Uterus (tissue), 4 donors: ENCODE measurements at places on chromosomes 7 and 10. TPM values are rescaled to one million over a fixed set of nuclear protein-coding genes. Genes with fewer than 3 reads are reported as not detected.

GRCh38 chr10:91590904-91591796, 41.7 kb downstream of the PPP1R3C start:
- no peak overlapping the region for H3K4me3 ChIP-seq
- H3K27ac ChIP-seq, result peak overlapping the region; percentile 91
- H3K36me3 ChIP-seq, result no peaks in the 10 kb centered on the region
- H3K4me1 ChIP-seq, result peaks cover 33% of the 10 kb centered on the region

Gene RBM20
- total RNA-seq, result 2.8 TPM

DNA sequence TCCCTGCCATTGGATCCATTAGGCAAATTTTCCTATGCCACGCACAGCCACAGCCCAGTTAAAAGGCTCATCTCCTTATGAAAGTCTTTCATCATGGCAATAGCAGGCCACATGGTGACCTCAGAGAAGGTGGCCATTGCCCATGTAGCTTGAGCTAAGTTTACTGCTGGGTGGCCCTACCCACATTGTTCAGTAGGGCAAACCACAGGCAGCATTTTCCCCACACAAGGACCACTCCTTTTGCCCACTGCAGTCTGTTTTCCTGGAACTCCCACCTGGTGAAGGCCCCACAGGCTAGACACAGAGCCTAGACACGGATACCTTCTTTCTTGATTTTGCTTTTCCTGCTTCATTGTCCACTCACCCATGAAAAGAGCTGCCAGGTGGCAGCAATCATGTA, 101.5 kb upstream of the NPVF start:
- DNase-seq, result no peak
- H3K27me3 ChIP-seq, result no peaks in the 10 kb centered on the region
- no peak overlapping the region for H3K27ac ChIP-seq
- H3K36me3 ChIP-seq, result no peaks in the 10 kb centered on the region

DNA sequence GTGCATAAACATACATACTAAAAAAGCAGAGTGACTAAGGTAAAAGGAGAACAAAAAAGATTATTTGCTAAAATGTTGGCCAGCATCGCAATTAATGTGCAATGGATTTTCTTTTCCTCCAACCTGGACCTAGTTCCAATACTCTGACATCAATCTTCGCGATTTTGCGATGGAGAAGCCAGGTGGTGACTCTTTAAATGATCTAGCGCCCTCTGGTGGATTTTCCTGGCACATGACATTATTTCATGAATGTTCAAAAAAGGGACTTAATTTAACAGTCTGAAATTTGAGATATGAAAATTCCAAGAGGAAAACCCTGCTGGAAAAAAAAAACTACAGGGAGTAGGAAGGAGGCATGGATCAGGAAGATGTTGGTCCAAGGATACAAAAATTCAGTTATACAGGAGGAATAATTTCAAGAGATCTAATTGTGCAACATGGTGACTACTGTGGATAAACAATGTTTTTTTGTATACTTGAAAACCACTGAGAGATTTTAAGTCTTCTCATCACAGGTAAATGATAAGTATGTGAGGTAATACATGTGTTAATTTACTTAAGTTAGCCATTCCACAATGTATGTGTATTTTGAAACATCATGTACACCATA, 4.3 kb upstream of the KCNMA1 start:
- no peak overlapping the region for H3K27ac ChIP-seq
- H3K36me3 ChIP-seq, result no peaks in the 10 kb centered on the region

- H3K27me3 ChIP-seq, result no peaks in the 10 kb centered on the region
- H3K27ac ChIP-seq, result no peak overlapping the region
- DNase-seq, result no peak
- H3K36me3 ChIP-seq, result no peaks in the 10 kb centered on the region
- no peaks in the 10 kb centered on the region for H3K4me1 ChIP-seq
Observed at GRCh38 chr10:21022821-21023220, 125.7 kb upstream of the NEBL start.

Gene EMX2
- total RNA-seq, result 16.0 TPM

GRCh38 chr10:3778692-3779157, 6.3 kb downstream of the KLF6 start:
- H3K27me3 ChIP-seq, result no peaks in the 10 kb centered on the region
- H3K4me3 ChIP-seq, result peak overlapping the region; percentile 93
- DNase-seq, result no peak

Gene GRM3
- total RNA-seq, result not detected

Gene TMEM273
- total RNA-seq, result 15.9 TPM

DNA sequence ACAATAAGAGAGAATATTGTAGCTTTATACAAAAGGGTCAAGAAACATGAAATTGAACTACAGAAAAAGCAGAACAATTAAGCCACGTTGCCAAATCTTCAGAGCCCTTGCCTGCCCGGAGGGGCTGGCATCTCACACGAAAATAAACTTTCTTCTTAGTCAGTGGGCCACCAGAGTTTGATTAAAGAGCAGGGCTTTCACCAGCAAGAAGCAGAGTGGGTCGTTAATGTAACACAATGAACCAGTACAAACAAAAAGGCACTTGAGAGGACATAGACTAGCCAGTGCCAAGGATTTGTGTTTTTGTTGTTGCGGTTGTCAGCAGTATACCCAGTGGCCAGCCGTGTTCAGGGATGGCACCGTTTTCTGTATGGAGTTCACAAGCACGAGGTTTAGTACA, 155.4 kb downstream of the NRP1 start:
- no peak for DNase-seq
- H3K27ac ChIP-seq, result peak overlapping the region; percentile 13
- H3K4me1 ChIP-seq, result no peaks in the 10 kb centered on the region
- H3K27me3 ChIP-seq, result no peaks in the 10 kb centered on the region
- no peaks in the 10 kb centered on the region for H3K36me3 ChIP-seq

Gene FXYD4
- total RNA-seq, result not detected

DNA sequence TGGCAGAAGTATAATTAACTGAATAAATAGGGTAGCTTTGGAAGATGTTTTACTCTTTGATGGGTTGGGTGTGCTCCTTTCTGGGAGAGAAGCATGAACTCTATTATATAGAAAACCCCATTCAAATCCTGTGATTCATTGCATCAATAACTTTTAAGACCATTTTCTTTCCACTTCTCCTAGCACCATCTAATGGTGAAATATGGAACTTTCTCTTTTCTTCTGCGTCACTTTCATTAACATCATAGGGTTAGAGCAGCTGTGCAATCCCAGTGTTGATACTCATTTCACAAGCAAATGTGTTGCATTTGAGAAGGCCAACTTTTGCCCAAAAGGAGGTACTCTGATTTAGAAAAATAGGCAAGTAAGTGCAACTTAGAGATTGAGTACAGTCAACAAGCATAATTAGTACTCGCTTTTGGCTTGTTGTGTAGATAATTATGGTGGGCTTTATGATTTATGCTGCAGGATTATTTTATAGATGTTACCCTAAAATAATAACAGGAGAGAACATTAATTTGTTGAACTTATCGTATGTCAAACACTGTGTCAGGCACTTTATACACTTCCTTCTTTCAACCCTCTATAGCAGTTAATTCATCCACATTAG, 92.9 kb downstream of the CPED1 start:
- DNase-seq, result no peak
- peak overlapping the region; percentile 0 for H3K27ac ChIP-seq
- no peaks in the 10 kb centered on the region for H3K36me3 ChIP-seq
- no peaks in the 10 kb centered on the region for H3K4me1 ChIP-seq
- no peaks in the 10 kb centered on the region for H3K27me3 ChIP-seq
- H3K4me3 ChIP-seq, result no peak overlapping the region

Gene TMEM270
- 1.1 TPM for total RNA-seq

DNA sequence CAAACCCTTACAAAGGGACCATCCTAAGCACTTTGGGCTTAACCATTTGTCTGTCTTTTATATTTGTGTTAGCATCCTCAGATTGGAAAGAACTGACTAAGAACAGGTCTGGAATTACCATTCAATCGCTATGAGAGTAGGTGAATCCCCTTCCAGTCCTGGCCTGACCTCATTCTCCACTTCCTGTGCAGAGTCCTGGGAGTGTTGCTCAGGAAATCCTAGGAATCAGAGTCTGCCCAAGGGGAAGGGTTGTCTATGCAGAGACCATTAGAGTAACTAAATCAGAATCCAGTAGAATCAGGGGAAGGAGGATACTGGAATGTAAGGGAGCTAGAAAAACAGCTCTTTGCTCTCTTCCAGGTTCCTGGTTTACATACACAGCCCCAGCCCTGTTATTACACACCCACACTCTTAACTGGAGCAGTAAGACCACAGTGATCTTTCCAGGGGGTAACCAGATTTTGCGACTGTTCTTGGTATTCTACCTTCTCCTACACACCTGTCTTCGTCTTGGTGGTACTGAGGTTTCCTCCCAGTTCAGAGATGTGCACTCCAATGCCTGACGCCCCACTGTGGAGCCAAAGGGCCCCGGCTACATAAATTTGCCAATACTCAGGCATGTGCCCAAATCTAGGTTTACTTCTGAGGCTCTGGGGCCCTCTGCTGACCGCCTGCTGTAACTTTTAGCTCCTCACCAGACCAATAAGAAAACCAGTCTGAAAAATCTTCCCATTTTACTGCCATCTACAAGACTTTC, 103.7 kb downstream of the RNF216 start:
- H3K4me3 ChIP-seq, result no peak overlapping the region
- H3K4me1 ChIP-seq, result peaks cover 10% of the 10 kb centered on the region
- peak; percentile 73 for DNase-seq
- no peaks in the 10 kb centered on the region for H3K27me3 ChIP-seq
- H3K36me3 ChIP-seq, result no peaks in the 10 kb centered on the region

- no peaks in the 10 kb centered on the region for H3K27me3 ChIP-seq
- H3K4me3 ChIP-seq, result no peak overlapping the region
- no peak overlapping the region for H3K27ac ChIP-seq
Observed at GRCh38 chr10:84681781-84682180, 353.4 kb downstream of the CCSER2 start.

DNA sequence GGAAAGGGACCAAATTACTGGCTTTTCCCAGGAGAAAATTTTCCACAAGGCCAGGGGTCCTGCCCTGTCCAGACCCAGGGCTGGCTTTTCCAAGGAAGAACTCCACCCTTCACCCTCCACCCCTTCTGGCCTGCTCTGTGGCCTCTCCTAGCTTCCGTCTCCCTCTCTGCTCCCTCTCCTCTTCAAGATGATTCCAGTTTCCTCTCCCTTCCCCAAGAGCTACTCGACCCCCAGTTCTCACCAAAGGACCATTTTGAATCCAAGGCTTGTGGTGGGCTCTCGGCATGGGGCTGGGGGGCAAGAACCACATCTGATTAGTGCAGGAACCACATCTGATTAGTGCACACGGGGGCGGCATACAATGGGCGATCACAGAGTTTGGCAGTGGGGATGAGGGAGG, 7.7 kb downstream of the CHAT start:
- no peak overlapping the region for H3K27ac ChIP-seq
- H3K4me1 ChIP-seq, result no peaks in the 10 kb centered on the region
- H3K36me3 ChIP-seq, result no peaks in the 10 kb centered on the region
- no peak overlapping the region for H3K4me3 ChIP-seq
- no peaks in the 10 kb centered on the region for H3K27me3 ChIP-seq

DNA sequence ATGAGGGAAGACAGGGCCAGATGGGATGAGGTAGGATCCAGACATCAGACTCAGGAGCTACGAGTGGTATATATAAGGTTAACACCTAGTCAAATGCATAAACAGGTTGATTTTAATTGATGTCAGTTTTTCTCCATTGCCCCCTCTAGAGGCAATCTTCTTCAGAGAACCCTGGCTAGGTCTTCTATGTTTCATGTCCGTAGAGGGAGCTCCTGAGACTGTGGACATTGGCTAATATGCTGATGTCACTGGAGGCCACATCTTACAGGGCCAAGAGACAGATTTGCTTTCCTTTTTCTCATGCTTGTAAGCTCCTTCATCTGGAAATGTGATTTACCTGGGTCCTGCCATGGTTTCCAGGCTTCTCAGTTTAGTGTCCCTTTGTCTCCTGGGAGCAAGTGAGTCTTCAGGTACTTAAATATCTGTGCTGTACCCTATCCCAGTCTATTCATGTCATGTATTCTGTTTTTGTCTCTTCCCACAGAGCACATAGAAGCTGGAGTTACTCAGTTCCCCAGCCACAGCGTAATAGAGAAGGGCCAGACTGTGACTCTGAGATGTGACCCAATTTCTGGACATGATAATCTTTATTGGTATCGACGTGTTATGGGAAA, 161.6 kb upstream of the PRSS1 start:
- H3K36me3 ChIP-seq, result no peaks in the 10 kb centered on the region
- no peak for DNase-seq
- no peak overlapping the region for H3K27ac ChIP-seq
- no peak overlapping the region for H3K4me3 ChIP-seq

GRCh38 chr10:127429601-127430312, 119.4 kb upstream of the NPS start:
- H3K4me1 ChIP-seq, result no peaks in the 10 kb centered on the region
- no peak for DNase-seq
- H3K27ac ChIP-seq, result no peak overlapping the region
- H3K27me3 ChIP-seq, result no peaks in the 10 kb centered on the region

Gene HTR5A
- not detected for total RNA-seq

- no peaks in the 10 kb centered on the region for H3K27me3 ChIP-seq
- H3K27ac ChIP-seq, result no peak overlapping the region
- no peaks in the 10 kb centered on the region for H3K4me1 ChIP-seq
- DNase-seq, result no peak
- no peak overlapping the region for H3K4me3 ChIP-seq
Observed at GRCh38 chr7:119197172-119197876, 972.8 kb downstream of the ANKRD7 start.

Gene MSMB
- total RNA-seq, result not detected

Gene NRG3
- total RNA-seq, result 0.27 TPM

DNA sequence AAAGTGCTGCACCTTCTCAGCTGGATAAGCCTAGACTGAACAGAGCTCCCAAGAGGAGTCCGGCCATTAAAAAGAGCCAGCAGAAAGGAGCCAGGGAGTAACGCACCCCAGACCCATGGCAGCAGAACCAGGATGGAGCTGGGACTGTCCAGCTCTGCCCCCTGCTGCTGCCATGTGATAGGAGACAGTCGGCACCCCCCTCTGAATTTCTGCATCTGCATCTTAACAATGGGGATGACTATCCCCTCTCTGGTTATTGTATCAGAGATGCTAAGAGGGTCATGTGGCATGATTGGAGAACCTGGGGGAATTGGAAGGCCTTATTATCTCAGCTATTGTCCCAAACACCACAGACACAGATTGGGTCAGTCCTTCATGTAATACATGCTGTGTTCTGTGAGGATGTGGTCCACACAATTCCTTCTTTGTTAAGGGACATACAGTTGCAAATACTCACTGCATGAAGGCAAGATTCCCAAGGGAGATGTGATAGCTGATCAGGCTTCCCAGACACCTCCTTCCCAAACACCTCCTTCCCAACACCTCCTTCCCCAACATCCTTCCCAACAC, 29.3 kb downstream of the PLEKHS1 start:
- no peaks in the 10 kb centered on the region for H3K36me3 ChIP-seq
- no peak overlapping the region for H3K4me3 ChIP-seq
- no peaks in the 10 kb centered on the region for H3K4me1 ChIP-seq
- no peaks in the 10 kb centered on the region for H3K27me3 ChIP-seq
- no peak for DNase-seq

GRCh38 chr10:113041841-113042750, 92.0 kb downstream of the TCF7L2 start:
- no peaks in the 10 kb centered on the region for H3K27me3 ChIP-seq
- H3K4me3 ChIP-seq, result no peak overlapping the region
- DNase-seq, result no peak
- H3K36me3 ChIP-seq, result no peaks in the 10 kb centered on the region
- H3K27ac ChIP-seq, result peak overlapping the region; percentile 53
- H3K4me1 ChIP-seq, result no peaks in the 10 kb centered on the region

Gene PDCD4
- 123 TPM for total RNA-seq

- H3K4me3 ChIP-seq, result no peak overlapping the region
- no peaks in the 10 kb centered on the region for H3K4me1 ChIP-seq
- H3K27me3 ChIP-seq, result no peaks in the 10 kb centered on the region
- no peaks in the 10 kb centered on the region for H3K36me3 ChIP-seq
- DNase-seq, result peak; percentile 42
Observed at GRCh38 chr7:105003275-105003674, 10.7 kb upstream of the KMT2E start.
